EH (cell line): ENCODE measurements at places on chromosomes 5 and 9.

DNA sequence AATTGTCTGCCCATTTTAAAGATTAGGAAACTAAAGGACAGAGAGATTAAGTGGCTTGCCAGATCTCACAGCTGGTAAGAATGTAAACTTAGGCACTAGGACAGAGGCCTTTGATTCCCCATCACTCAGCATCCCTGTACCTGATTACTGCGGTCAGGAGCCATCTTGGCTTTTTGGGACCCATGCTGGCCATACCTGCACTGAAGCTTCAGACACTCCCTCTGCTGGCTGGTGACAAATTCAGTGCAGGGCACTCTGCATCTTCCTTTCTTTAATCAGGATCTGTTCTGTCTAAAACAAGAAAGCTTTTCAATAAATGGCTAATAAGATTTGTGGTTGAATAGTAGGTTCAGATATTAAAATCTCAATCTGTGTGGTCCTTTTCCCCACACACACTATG, 215.5 kb upstream of the RORB start:
- DNase-seq: no peak

GRCh38 chr9:128082151-128082550, 14.1 kb downstream of the SLC25A25 start:
- no peak for DNase-seq

- no peak for DNase-seq
Measured at GRCh38 chr5:143063175-143063970, 293.2 kb downstream of the ARHGAP26 start.

- DNase-seq: no peak
Measured at GRCh38 chr9:109027176-109027575, 13.9 kb upstream of the CTNNAL1 start.
